Activated naive CD4-positive, alpha-beta T cell treated with Interleukin-2 at 50 U/mL for 16 hours (primary cell): ENCODE measurements at places on chromosomes 1 and 21.

DNA sequence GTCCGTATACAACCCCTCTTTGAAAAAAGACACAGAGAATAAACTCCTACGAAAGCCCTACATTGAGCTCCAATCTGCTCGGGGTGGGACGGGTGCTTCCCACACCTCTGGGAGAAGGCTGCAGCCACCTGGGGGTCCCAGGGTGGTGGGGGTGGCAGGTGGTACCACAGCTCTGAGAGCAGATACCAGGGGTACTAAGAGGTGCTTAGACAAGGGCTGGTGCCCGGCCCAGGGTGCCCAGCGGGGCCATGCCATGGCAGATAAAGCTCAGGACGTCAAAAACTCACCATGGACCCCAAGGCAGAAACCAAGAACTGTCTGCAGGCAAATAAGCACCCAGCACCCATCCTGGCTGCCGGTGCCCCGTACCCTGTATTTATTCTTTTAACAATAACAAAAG, 75.1 kb downstream of the SPSB1 start:
- no peak for DNase-seq

DNA sequence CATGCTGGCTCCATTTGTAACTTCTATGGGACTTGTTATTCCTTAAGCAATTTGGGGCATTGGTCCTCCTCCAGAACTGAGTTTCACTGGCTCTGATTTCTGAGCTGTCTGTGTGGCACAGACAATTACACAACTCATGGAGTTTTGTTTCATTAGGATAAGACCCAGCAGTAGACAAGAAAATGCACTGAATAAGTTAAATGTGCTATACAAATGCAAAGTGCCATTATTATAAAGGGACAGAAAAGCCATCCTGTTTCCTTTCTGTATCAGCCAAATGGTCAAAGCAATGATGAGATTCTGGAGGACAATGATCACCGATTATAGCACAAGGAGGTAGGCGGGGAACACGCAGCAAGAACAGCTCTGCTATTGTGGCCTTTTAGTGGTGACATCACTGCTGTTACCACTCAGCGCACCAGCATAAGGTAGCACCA, 81.9 kb downstream of the CNIH3 start:
- no peak for DNase-seq

DNA sequence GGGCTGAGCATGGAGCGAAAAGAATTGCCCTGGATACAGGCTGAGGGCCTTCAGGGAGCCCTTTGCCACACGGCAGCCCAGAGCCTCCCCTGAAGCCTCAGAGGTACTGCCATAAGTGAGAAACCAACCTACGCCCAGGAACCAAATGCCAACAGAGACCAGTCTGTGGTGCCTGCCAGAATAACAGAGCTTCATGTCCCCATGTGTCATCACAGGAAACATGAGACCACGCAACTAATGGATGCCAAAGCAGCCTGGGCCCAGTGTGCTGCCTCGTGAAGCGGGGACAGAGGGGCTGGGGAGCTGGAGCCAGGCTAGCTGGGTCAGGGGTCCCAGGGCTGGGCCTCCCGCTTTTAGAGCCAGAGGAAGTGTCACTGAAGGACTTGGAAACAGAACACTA, 18.7 kb upstream of the STUM start:
- no peak for DNase-seq

- peak; percentile 30 for DNase-seq
These were observed 23.7 kb downstream of the CAMK1G start for GRCh38 chr1:209607102-209607794.

DNA sequence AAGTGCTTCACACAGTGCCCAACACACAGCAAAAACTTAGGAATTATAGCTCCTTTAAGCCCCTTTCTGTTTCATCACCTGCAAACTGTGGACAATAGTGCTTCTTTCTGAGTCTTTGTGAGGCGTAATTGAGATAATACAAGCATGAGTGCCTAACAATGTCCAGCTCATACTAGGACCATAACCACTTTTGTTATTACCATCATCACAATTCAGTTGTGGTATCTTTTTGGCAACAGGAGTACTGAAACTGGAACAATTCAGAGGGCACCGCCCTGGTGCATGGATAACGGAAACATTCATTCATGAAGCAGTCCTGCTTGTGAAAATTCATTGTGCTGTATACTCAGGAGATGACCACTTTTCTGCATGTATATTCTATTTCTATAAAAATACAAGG, 18.2 kb downstream of the DNAJC11 start:
- DNase-seq, result no peak

- DNase-seq, result no peak
These were observed 12.0 kb upstream of the TTLL10 start for GRCh38 chr1:1161683-1162079.

GRCh38 chr1:62381831-62382657, 54.8 kb upstream of the USP1 start:
- no peak for DNase-seq

DNA sequence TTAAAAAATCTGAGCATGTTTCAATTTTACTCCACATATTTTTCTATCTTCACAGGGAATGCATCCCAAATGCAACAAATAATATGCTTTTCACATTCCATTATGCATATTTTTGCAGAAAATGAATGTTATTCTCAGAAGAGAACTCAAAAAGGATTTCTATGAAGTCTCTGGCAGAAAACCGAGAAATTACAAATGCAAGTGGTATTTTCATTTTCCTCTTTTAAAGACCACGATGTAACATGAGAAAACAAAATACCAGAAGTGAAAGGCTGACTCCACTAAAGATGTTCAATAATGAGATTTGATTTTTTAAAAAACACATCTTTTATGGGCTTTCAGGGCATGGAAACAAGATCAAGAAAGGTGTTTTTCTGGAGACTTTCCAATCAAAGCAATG, 5.0 kb upstream of the PDC start:
- DNase-seq, result no peak

- DNase-seq, result no peak
These were observed 17.4 kb downstream of the ENSA start for GRCh38 chr1:150612014-150612345.
